CD8-positive, alpha-beta memory T cell (primary cell): ENCODE measurements at places on chromosomes 4 and X. TPM values are rescaled to one million over a fixed set of nuclear protein-coding genes. Genes with fewer than 3 reads are reported as not detected.

- H3K4me1 ChIP-seq, result no peaks in the 10 kb centered on the region
- no peak overlapping the region for H3K4me3 ChIP-seq
- H3K36me3 ChIP-seq, result no peaks in the 10 kb centered on the region
- no peak overlapping the region for H3K27ac ChIP-seq
- no peaks in the 10 kb centered on the region for H3K27me3 ChIP-seq
These were observed 265.3 kb upstream of the GK2 start for GRCh38 chr4:79673377-79673776.

DNA sequence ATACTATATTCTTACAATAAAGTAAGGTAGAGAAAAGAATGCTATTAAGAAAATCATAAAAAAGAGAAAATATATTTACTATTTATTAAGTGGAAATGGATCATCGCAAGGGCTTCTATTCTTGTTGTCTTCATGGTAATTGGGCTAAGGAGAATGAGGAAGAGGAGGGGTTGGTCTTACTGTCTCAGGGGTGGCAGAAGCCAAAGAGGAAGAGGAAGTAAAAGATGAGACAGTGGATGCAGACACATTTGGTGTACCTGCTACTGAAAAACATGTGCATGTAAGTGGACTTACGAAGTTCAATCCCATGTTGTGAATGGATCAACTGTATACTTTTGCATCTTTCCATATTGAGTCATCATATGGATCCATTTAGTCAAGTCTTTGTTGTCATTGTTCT is 1502.1 kb upstream of the ADGRL3 start:
- no peak for DNase-seq
- no peaks in the 10 kb centered on the region for H3K36me3 ChIP-seq
- H3K27me3 ChIP-seq, result no peaks in the 10 kb centered on the region

DNA sequence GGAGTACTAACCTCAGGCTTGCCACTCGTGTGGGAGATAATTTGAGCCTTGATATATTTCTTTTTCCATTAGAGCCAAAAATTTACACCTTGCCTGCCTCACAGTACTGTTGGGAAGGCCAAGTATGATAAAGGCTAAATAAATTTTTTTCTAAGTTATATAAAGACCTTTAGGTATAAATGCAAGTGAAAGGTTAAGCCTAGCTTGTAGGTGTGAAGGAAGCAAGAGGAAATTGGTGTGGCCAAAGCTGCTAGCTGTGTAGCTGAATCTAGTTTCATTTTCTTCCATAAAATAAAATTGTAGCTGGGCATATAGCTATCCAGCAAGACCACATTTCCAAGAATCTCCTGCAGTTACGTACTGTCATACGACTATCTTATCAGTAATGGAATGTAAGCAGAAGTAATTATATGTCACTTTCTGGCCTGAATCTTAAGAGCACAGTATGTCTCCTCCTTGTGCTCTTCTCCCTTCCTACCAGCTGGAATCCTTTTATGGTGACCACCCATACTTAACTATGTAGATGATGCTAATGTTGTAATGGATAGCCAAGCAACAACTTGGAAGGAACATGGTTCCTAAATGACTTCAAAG is 14.3 kb upstream of the GABRE start:
- DNase-seq, result no peak
- H3K4me3 ChIP-seq, result no peak overlapping the region
- no peaks in the 10 kb centered on the region for H3K27me3 ChIP-seq

- no peaks in the 10 kb centered on the region for H3K36me3 ChIP-seq
- no peaks in the 10 kb centered on the region for H3K4me1 ChIP-seq
- H3K4me3 ChIP-seq, result no peak overlapping the region
- no peak for DNase-seq
These were observed 841.6 kb downstream of the RAPGEF2 start for GRCh38 chr4:159944477-159944876.

GRCh38 chr4:11590132-11590531 is 161.4 kb upstream of the HS3ST1 start:
- H3K4me3 ChIP-seq, result no peak overlapping the region
- no peaks in the 10 kb centered on the region for H3K36me3 ChIP-seq
- no peaks in the 10 kb centered on the region for H3K4me1 ChIP-seq
- no peaks in the 10 kb centered on the region for H3K27me3 ChIP-seq

DNA sequence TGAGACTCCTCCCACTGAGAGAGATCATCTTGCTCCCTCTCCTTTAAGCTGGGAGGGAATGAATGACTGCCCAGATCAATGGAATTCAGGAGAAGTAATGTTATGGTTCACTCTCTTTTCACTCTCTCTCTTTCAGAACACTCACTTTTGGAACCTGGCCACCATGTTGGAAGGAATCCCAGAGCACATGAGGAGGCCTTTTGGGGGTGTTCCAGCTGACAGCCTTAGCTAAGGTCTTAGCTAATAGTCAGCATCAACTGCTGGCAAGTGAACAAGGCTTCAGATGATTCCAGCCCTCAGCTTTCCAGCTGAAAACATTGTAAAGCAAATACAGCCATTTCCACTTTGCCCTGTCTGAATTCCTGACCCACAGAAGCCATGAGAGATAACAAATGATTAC is 124.0 kb upstream of the CLNK start:
- no peak overlapping the region for H3K4me3 ChIP-seq
- no peaks in the 10 kb centered on the region for H3K4me1 ChIP-seq
- no peaks in the 10 kb centered on the region for H3K36me3 ChIP-seq
- no peak for DNase-seq
- no peak overlapping the region for H3K27ac ChIP-seq
- H3K27me3 ChIP-seq, result no peaks in the 10 kb centered on the region

DNA sequence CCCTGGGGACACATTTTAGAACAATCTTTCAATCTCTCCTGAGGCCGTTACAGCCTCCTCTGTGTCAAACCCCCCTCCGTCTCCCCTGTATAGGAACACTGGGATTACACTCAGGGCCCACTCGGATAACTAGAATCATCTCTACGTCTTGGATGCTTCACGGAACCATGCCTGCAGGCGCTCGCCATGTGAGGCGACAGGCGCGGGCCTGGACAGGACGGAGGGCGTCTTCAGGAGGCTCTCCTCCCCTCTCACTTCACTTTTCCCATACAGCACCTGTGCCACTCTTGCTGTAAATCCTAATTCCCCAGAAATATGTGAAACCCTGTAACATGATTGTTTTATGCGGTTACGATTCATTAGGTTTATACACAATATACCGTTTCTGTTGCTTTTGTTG is 4.0 kb upstream of the IDUA start:
- peaks cover 23% of the 10 kb centered on the region for H3K4me1 ChIP-seq
- H3K36me3 ChIP-seq, result no peaks in the 10 kb centered on the region
- no peaks in the 10 kb centered on the region for H3K27me3 ChIP-seq
- no peak for DNase-seq
- H3K4me3 ChIP-seq, result no peak overlapping the region

DNA sequence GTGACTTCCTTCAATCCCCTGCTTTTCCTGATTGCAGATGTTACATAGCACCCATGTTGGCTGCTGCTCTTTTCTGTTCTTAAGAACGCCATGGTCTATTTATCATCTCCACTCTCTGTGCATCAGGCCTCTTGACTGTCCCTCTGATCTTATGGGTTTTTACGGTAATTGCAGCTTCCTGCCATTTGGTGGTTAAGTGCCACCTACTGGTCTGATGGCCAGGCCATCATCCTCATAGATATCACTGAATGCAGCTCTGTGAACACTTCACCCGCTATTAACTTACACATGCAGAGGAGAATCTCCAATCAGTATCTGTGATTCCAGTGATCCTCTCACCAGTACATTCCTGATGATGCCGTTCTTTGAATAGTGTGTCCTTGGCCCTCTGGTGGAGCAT is 382.4 kb downstream of the TRAM1L1 start:
- no peaks in the 10 kb centered on the region for H3K27me3 ChIP-seq
- H3K4me3 ChIP-seq, result no peak overlapping the region
- H3K36me3 ChIP-seq, result no peaks in the 10 kb centered on the region
- no peaks in the 10 kb centered on the region for H3K4me1 ChIP-seq

GRCh38 chr4:83581411-83582288 is 45.7 kb downstream of the GPAT3 start:
- H3K27me3 ChIP-seq, result no peaks in the 10 kb centered on the region
- H3K36me3 ChIP-seq, result no peaks in the 10 kb centered on the region

- no peak overlapping the region for H3K27ac ChIP-seq
- no peaks in the 10 kb centered on the region for H3K4me1 ChIP-seq
- no peak for DNase-seq
- H3K36me3 ChIP-seq, result no peaks in the 10 kb centered on the region
- no peak overlapping the region for H3K4me3 ChIP-seq
These were observed 228.8 kb downstream of the THOC2 start for GRCh38 chrX:123504047-123504446.

GRCh38 chr4:130393231-130393630 is 1297.3 kb downstream of the C4orf33 start:
- no peaks in the 10 kb centered on the region for H3K36me3 ChIP-seq
- no peaks in the 10 kb centered on the region for H3K27me3 ChIP-seq
- H3K27ac ChIP-seq, result no peak overlapping the region
- no peaks in the 10 kb centered on the region for H3K4me1 ChIP-seq
- H3K4me3 ChIP-seq, result no peak overlapping the region

DNA sequence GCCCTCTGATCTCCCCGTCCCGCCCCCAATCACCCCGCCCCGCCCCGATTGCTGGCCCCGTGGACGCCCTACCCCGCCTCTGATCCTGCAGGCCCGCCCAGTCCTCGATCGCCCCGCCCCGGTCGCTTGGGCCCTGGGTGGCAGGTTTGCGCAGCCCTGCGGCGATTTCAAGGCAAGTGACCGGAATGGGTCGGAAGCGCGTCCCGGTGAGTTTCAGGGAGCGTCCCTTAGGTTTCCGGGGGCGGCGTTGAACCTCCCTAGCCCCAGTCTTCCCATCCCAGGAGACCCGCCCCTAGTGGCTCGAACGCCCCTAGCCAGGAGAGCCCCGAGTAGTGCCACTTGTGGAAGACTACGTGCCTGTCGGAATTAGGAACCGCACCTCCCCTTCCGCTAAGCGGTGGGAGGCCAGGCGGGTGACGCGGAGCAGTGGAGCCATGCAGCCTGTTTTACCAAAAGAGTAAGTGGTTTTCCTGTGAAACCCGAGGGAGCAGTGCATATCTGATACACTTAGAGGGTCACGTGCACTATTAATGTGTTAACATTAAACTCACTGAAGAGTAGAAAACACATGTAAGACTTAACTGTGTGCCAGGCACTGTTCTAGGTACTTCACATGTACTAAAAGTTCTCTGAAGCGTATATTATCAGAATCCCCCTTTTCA is 354 bp upstream of the TEC start:
- H3K4me3 ChIP-seq, result peak overlapping the region; percentile 70
- peaks cover 10% of the 10 kb centered on the region for H3K4me1 ChIP-seq
- no peaks in the 10 kb centered on the region for H3K27me3 ChIP-seq
- no peaks in the 10 kb centered on the region for H3K36me3 ChIP-seq

DNA sequence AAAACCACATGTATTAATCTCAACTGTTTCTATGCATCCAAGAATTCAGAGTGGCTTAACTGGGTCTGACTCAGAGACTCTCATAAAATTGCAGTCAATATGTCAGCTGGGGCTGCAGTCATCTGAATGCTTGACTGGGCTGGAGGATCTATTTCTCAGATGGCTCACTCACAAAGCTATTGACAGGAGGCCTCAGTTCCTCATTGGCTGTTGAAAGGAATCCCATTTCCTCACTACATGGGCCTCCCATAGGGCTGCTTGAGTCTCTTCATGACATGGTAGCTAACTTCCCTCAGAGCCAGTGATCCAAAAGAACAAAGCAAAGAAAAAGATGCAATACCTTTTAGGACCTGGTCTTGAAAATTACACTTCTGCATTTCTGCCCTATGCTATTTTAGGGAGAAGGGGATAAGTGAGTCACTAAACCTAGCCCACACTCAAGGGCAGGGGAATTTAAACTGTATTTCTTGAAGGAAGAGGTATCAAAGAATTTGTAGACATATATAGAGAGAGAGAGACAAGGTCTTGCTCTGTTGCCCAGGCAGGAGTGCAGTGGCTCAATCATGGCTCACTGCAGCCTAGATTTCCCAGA is 9.8 kb downstream of the SCFD2 start:
- H3K4me1 ChIP-seq, result peaks cover 13% of the 10 kb centered on the region
- H3K4me3 ChIP-seq, result no peak overlapping the region
- H3K36me3 ChIP-seq, result no peaks in the 10 kb centered on the region
- no peak overlapping the region for H3K27ac ChIP-seq
- DNase-seq, result no peak

DNA sequence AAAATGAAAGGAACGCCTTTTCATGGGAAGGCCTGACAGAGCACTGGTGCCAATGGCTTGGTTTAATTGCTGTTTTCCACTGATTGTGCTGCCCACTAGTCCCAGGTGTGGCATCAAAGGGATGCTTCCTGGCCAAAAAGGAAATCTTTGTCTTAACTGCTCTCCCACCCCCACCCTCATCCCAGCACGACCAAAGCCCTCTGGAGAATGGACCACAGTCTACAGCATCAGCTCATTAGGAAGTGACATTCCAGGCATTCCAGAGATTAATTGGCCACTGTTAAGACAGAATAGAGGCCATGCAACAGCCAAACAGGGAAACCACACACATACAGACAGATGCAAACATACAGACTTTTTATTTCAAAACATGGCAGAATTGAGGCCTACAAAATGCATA is 143.2 kb downstream of the LHFPL1 start:
- H3K4me3 ChIP-seq, result no peak overlapping the region
- DNase-seq, result no peak
- no peaks in the 10 kb centered on the region for H3K36me3 ChIP-seq
- H3K4me1 ChIP-seq, result no peaks in the 10 kb centered on the region
- H3K27ac ChIP-seq, result no peak overlapping the region
- H3K27me3 ChIP-seq, result no peaks in the 10 kb centered on the region

DNA sequence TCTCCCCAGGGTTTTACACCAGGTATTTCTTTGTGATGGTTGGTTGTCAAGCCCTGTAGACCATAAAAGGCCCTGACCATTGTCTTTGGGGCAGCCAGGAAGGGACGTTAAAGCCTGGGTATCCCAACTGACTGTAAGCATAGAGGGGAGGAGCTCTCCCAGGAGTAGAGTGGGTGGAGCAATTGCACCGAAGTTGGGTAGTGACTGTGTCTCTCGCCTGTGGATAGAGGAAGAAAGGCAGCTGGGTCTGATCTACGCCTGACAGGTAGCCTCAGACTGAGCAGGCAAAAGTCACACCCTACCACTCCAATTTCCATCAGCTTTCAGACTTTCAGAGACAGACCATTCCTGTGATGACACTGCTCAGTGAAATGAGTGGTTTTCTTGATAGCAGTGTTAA is 123.3 kb downstream of the KLHL8 start:
- H3K4me3 ChIP-seq, result no peak overlapping the region
- H3K4me1 ChIP-seq, result peaks cover 4% of the 10 kb centered on the region
- no peaks in the 10 kb centered on the region for H3K27me3 ChIP-seq
- DNase-seq, result no peak
- peaks cover 6% of the 10 kb centered on the region for H3K36me3 ChIP-seq

Gene SSX4
- not detected for total RNA-seq

Gene ARMCX2
- 5.2 TPM for total RNA-seq

Gene MRFAP1L1
- total RNA-seq, result 54.9 TPM

Gene COL4A5
- total RNA-seq, result not detected

Gene PHKA1
- 5.0 TPM for total RNA-seq

Gene SCOC
- total RNA-seq, result 40.8 TPM

Gene CXCR3
- total RNA-seq, result 69.3 TPM

Gene ANOS1
- not detected for total RNA-seq

Gene NLRP2B
- total RNA-seq, result not detected

Gene SCML2
- 3.3 TPM for total RNA-seq

Gene ARMCX4
- total RNA-seq, result 4.9 TPM
